T-helper 2 cell treated with Interferon-gamma antibody and Interleukin-4, amounts not matched to agents 5 μg/mL and 100 μg/mL, for 36 hours (primary cell): ENCODE measurements at places on chromosomes 5 and 9.

- no peak for DNase-seq
These were observed 46.8 kb downstream of the CYLC2 start for GRCh38 chr9:103041961-103042360.

DNA sequence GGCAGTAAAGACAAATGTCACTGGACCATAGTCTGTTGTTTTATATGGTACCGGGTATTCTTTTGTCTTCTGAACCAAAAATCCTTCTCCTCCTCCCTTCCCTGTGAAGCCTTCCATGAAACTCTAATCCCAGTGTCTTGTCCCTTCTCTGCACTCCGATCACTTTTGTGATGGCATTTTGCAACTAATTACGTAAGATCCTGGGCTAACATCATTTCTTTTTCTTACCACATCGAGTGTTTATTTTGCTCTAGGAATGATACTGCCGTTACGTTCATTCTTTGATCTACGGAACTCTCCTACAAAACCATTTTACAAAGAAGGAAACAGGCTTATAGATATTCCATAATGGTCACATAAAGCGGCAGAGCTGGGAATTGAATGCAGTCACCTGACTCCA, 33.7 kb downstream of the SNX18 start:
- DNase-seq, result no peak

GRCh38 chr5:41057231-41057630, 13.9 kb downstream of the MROH2B start:
- DNase-seq, result no peak

- no peak for DNase-seq
These were observed 58.0 kb downstream of the TMEM215 start for GRCh38 chr9:32841314-32841713.

DNA sequence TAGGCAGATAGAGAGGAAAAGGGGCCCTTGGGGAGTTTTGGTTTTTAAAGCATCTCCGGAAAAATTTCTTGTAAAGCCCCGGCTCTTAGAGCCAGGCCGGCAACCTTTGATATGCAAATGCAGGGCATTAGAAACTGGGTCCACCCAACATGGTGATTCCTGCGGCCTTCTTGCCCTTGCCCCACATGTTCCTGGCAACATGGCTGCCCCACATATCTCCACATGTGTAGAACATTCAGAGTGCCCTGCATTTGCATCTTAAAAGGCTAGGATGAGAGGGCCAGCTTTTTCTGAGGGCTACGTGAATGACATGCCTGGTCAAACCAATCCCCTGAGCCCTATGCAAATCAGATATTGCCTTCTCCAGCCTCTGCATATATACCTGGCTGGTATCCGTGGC, 5.0 kb upstream of the SNAPC3 start:
- no peak for DNase-seq

DNA sequence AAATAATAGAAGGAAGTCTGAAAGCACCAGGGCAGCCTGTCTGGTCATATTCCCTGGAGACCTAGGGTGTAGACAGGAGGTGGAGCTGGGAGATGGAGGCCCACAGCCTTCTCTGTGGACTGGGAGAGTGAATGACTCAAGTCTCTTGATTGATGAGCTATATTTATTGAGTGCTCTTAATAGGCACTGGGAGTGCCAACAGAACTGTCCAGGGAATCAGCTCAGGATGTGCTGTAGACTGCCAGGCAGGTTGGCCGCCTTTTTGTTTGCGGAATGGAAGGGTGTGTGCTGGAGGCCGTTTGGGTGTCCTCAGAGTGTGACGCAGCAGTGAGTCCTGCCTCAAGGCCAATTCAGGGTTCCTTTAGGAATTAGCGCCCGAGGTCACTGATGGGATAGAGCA, 33.4 kb upstream of the POMT1 start:
- DNase-seq, result no peak

DNA sequence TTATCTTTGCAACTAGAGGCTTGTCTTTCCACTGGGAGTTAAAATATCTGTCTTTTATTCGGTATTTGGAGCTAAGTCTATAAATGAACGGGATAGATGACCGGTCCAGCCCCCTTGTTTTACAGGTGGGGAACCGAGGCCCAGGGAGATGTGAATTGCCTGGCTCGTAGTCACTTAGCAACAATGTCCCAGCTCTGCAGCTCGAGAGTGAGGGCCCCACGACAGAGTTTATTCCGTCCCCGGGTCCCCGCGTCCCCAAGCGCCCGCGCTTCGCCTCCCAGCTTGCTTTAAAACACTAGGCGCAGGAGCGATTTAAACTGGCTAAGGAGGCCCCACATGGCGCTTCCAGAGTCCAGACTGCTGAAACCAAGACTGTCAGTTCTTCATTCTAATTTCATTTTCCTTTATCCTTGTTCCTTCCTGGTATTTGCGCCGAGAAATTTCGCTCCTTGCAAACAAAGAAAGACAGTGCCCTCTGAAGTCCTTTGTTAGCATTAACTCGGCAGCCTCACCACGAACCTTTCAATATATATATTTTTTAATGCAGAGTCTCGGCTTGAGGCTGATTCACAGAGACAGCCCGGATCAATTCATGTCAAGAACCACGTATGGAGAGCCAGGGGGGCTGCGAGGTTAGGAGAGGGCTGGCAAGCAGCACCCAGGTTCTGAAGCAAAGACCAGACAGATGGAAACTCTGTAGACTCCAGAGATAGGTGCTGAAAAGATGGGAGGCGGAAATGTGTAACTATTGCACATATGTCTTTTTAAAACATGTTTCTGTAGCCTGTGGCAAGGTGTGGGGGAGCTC, 1.4 kb upstream of the ENC1 start:
- DNase-seq, result no peak

- no peak for DNase-seq
These were observed 153.6 kb downstream of the DRD1 start for GRCh38 chr5:175290379-175290778.

DNA sequence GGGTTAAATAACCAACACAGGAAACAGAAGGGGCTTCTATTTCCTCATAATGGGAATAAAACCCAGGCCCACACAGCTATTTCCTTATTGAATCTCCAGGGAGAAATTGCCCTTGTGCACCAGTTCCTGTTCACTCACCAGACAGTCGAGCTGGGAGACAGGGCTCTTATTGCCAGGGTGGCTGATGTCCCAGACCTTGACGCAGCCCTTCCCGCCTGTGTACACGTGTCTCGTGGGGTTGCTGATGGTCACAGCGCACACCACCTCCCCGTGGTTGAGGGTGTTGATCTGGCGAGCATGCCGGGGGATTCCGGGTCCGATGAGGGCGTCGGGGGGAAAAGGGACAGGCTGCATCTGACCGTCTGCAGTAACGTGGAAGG, 96.5 kb downstream of the TLE1 start:
- no peak for DNase-seq

GRCh38 chr9:91037511-91038482, 236.2 kb downstream of the SYK start:
- no peak for DNase-seq

GRCh38 chr9:109252291-109252690, 68.6 kb downstream of the EPB41L4B start:
- DNase-seq, result no peak

- DNase-seq, result no peak
These were observed 65.4 kb upstream of the GRAMD2B start for GRCh38 chr5:126357585-126358342.

GRCh38 chr5:55418994-55419968, 111.5 kb downstream of the MTREX start:
- no peak for DNase-seq

DNA sequence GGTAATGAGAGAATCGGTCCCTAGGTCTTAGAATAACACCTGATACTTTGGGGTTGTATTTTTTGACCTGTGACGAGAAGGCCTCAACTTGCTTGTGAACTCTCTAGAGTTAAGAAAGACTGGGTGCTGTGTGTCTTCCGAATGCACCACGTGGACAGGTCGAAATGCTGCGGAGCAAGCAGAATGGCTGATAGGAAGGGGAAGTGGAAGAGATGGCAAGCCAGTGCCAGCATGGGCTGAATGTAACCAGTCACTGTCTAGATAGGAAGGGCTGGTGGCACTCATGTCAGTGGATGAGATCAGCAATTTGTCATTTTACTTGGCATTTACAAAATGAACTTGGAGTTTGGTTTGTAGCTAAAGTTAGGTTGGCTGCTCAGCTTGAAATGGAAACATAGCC, 5.6 kb downstream of the OTULINL start:
- no peak for DNase-seq

DNA sequence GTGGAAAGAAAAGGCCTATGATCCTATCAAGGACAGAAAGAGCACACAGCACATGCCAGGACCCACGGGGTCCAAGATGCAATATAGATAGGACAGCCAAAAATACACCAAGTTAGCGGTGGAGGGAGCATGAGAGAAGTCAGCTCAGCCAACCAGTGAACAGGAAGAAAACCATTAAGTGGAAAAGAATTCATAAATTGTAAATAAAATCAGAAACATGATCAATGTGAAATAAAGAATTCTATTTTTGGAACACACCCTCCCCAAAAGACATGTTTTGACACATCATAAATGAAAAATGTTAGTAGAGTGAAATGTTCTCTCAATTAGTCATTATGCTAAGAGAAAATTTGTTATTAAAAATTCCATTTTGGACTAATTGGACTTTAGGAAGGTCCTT, 35.6 kb downstream of the ATPSCKMT start:
- DNase-seq, result no peak

DNA sequence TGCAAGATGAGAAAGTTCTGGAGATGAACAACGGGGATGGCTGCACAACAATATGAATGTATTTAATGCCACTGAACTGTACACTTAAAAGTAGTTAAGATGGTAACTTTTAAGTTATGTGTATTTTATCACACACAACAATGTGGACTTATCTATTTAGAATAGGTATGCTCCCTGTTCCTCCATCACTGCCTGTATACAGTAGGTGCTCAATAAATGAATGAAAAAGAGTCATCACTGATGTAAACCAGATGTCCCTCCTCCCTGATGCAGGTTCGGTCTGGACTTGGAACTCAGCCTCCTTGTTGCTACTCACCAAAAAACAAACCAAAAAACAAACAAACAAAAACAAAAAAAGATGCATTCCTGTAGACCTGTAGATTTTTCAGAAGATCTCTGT, 65.9 kb upstream of the BOD1 start:
- no peak for DNase-seq

GRCh38 chr9:132749306-132749705, 79.0 kb downstream of the GTF3C4 start:
- DNase-seq, result no peak

DNA sequence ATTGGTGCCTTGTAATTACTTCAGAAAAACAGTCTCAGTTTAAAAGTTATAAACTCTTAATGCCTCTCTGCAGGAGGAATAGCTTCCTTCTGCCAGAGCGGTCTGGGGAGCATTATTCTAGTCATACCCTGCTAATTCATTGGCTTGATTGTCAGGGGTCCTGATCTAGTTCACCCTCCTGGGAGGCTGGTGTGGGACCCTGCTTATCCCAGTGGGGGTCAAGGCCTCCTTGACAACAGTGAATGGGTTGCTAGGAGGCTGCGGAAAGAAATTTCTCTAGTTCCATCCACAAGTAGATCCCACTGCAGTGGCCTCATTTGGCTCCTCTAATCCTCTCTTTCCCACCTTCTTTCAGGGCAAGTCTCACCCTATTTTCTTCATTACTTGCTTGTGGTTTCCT, 105.7 kb downstream of the TMC1 start:
- no peak for DNase-seq

GRCh38 chr9:38065369-38066075, 3.5 kb downstream of the SHB start:
- DNase-seq, result no peak

DNA sequence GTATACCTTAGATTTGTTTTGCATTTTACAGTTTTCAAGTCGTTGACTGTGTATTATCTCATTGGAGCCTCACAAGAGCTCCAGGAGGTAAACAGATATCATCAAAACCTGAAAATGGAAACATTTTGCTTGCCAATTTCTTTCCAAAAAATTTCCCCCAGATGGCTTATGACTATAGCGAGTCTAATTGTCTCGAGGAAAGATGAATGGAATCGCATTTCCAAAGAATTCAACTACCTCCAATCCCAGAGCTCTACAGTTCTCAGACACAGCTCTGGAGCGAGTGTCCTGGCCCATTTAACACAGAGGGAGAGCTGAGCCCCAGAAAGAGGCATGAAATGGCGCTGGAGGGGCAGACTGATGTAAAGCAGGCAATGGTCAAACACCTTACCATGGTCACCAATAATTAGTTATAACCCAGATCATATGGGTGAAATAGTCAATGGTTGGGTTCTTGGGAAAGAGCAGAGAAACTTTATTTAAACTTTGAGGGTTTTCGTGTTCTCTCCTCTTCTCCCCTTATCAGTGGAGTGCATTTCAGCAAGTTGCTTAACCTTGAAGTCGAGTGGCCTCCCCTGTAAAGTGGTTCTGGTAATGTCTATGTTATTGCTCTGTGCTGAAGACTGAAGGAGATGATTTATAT, 168.2 kb downstream of the ZDHHC21 start:
- DNase-seq, result no peak

DNA sequence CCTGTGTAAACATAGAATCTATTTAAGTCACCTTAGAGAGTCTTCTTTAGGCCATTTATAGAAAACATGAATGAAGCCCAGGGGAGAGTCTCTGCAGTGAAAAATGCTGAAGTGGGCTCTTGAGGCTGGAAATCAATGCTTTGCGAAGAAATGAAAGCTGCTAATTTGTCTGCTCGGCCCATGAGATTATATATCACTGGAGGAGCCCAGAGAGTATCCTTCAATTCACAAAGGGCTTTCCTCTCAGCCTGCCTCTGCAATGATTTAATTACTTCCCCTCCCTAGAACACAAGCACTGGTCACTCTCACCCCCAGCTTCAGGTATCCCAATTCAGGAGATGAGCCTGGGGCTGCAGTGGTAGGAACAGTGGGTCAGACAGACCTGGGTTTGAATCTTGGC, 8.2 kb upstream of the DRD1 start:
- no peak for DNase-seq

- DNase-seq, result no peak
These were observed 30.0 kb upstream of the FGD3 start for GRCh38 chr9:92917176-92917800.

GRCh38 chr5:144857454-144857853, 686.8 kb downstream of the KCTD16 start:
- no peak for DNase-seq

DNA sequence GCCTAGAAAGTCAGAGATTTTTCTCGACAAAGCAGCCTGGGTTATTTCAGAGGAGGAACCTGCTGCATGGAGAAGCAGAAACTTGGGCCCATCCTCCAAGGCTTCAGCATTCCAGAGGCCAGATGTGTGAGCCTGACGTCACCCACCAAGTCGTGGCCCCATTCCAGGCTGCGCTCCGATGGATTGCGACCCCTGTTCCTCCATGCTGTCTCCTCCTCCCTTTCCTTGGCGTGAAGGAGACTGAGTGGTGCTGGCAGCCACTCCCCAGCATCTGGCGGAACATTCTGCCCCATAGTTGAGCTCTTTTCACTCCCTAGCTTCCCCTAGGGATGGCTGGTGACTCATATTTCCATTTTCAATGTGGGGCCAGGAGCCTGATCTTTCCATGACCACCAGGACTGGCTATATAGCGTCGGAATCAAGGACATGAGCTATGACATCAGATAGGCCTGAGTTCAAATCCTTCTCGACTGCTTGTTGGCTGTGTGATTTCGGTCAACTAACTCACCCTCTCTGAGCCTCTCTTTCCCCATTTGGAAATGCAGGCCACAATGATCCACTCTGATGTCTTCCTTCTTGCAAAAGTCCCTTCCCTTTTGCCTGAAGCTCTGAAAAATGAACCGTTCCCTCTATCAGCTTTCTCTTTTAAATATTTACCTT, 24.5 kb upstream of the DUSP1 start:
- DNase-seq, result no peak
